ENCODE measurements at places on chromosomes 4 and X. TPM values are rescaled to one million over a fixed set of nuclear protein-coding genes. Genes with fewer than 3 reads are reported as not detected.
A peak's percentile ranks its signal among the peaks of the same experiment; 100 is the strongest.

- H3K36me3 ChIP-seq = no peaks in the 10 kb centered on the region
- H3K4me3 ChIP-seq = no peak overlapping the region
- no peak overlapping the region for H3K27ac ChIP-seq
- no peak for DNase-seq
Measured at GRCh38 chr4:148255344-148255720, 186.9 kb downstream of the NR3C2 start.

DNA sequence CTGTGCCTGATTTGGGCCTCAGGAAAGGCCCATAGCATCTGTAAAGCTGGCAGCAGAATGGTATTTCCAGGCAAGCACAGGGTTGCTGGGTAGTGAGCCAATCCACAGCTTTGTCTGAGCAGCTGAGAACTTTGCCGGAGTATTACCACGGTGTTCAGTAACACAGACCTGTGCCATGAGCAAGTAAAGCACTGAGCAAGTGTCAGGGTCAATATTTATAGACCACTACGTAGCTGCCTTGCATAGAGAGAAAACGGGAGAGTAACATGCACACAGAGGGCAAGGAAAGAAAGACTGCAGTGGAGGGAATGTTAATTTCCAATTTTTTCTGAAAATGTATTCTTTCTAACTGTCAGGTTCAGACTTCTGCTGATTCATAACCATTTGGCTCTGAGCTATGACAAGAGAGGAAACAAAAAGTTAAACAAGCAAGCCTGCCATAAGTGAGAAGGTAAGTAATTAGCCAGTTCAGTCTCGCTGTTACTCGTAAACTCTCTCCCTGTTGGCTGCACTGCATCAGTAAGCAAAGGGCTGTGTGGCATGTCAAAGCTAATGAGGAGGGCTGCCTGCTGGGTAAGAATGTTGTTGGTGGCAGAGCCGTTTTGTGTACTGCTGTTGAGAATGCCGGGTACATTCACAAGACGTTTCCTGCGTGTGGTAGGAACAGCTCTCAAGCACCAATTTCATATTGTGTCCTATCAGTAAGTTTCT, 238.1 kb downstream of the BMPR1B start:
- H3K27ac ChIP-seq = peak overlapping the region; percentile 24
- H3K36me3 ChIP-seq = no peaks in the 10 kb centered on the region
- no peaks in the 10 kb centered on the region for H3K4me1 ChIP-seq
- no peaks in the 10 kb centered on the region for H3K27me3 ChIP-seq
- DNase-seq = no peak
- peak overlapping the region; percentile 93 for H3K4me3 ChIP-seq

DNA sequence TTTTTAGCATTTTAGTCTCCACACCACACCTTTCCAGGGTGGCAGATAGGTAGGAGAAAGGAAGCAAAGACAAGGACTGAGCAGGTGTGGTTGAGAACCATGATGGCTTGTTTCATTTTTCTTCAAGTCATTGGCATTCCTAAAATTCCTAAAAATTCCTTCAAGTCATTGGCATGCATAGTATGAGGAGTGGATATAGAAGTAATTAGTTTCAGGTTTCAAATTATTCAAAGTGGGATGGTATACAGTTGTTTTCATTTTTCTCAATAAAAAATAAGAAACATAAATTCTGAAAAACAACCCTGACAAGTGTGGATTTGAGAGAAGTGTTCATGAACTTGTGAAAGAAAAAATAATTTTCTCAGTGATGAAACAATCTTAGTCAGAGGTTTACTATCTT, 22.3 kb upstream of the HERC3 start:
- no peaks in the 10 kb centered on the region for H3K27me3 ChIP-seq
- H3K27ac ChIP-seq = no peak overlapping the region
- H3K4me1 ChIP-seq = peaks cover 2% of the 10 kb centered on the region
- H3K4me3 ChIP-seq = no peak overlapping the region
- DNase-seq = no peak
- H3K36me3 ChIP-seq = no peaks in the 10 kb centered on the region

DNA sequence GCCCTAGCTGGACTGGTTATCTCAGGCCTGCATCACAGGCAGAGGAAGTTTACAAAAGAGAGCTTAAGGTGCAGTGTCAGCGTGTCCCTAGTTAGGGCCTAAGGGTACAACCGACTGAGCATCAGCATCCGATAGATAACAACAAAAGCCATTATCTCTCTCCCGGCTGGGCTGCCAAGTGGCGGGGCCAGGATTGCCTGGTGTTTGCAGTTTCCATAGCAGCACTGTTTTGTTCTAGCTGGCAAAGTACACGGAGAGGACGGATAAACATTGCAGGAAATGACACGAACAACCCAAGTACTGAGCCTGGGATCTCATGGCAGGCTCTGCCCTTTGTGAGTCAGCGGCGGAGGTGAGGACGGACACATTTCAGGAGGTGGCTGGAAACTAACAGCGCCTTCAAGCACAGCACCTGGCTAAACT, 104.7 kb upstream of the NOCT start:
- H3K4me1 ChIP-seq = no peaks in the 10 kb centered on the region
- H3K27me3 ChIP-seq = peaks cover 1% of the 10 kb centered on the region
- DNase-seq = peak; percentile 83
- H3K36me3 ChIP-seq = no peaks in the 10 kb centered on the region
- no peak overlapping the region for H3K4me3 ChIP-seq

GRCh38 chrX:85590638-85591037, 211.2 kb upstream of the POF1B start:
- H3K27me3 ChIP-seq = no peaks in the 10 kb centered on the region
- H3K4me1 ChIP-seq = no peaks in the 10 kb centered on the region
- no peak overlapping the region for H3K4me3 ChIP-seq
- no peak overlapping the region for H3K27ac ChIP-seq
- H3K36me3 ChIP-seq = no peaks in the 10 kb centered on the region
- DNase-seq = no peak

DNA sequence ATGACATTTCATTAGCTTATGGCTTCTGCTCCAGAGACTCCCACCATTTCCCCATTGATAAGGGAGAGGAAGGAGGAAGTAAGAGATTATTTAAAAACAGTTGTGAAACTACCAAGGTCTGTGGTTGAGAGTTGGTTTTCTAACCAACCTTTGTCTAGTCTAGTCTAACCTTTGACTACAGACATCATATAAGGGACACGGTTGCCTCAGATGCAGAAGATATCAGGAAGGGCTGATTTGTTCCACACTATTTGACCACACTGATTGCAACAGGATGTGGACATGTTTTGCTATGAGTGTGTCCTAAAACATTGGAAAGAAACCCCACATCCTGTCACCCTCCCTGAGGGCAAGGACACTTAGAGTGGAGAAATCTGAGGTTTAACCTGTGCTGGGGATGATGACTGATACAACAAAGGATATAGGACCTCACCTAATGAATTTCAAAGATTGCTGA, 53.0 kb downstream of the COQ2 start:
- no peaks in the 10 kb centered on the region for H3K27me3 ChIP-seq
- DNase-seq = no peak
- H3K4me3 ChIP-seq = no peak overlapping the region
- no peaks in the 10 kb centered on the region for H3K36me3 ChIP-seq
- no peaks in the 10 kb centered on the region for H3K4me1 ChIP-seq

- H3K27ac ChIP-seq = no peak overlapping the region
- H3K36me3 ChIP-seq = no peaks in the 10 kb centered on the region
- no peak overlapping the region for H3K4me3 ChIP-seq
- H3K4me1 ChIP-seq = no peaks in the 10 kb centered on the region
Measured at GRCh38 chr4:40606239-40606767, 23.4 kb downstream of the RBM47 start.

- no peaks in the 10 kb centered on the region for H3K36me3 ChIP-seq
- H3K27ac ChIP-seq = no peak overlapping the region
- no peak for DNase-seq
Measured at GRCh38 chrX:30635630-30636029, 17.6 kb upstream of the GK start.

- H3K27ac ChIP-seq = no peak overlapping the region
- H3K4me1 ChIP-seq = no peaks in the 10 kb centered on the region
- H3K4me3 ChIP-seq = no peak overlapping the region
- no peaks in the 10 kb centered on the region for H3K36me3 ChIP-seq
- no peaks in the 10 kb centered on the region for H3K27me3 ChIP-seq
Measured at GRCh38 chr4:172871381-172871780, 297.2 kb upstream of the GALNT7 start.

DNA sequence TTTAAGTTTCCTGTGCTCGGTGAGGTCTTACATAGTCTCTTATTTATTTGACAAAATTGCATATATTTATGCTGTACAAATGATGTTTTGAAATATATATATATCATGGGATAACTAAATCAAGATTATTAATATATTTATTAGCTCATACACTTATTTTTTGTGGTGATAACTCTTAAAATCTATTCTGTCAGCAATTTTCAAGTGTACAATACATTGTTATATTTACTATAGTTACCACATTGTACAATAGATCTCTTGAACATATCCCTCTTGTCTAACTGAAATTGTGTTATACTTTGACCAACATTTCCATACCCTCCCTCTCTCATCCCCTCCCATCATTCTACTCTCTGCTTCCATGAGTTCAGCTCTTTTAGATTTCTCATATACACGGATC, 516.6 kb upstream of the LCORL start:
- H3K27ac ChIP-seq = no peak overlapping the region
- no peak overlapping the region for H3K4me3 ChIP-seq
- H3K36me3 ChIP-seq = no peaks in the 10 kb centered on the region
- DNase-seq = no peak
- no peaks in the 10 kb centered on the region for H3K27me3 ChIP-seq
- H3K4me1 ChIP-seq = no peaks in the 10 kb centered on the region

DNA sequence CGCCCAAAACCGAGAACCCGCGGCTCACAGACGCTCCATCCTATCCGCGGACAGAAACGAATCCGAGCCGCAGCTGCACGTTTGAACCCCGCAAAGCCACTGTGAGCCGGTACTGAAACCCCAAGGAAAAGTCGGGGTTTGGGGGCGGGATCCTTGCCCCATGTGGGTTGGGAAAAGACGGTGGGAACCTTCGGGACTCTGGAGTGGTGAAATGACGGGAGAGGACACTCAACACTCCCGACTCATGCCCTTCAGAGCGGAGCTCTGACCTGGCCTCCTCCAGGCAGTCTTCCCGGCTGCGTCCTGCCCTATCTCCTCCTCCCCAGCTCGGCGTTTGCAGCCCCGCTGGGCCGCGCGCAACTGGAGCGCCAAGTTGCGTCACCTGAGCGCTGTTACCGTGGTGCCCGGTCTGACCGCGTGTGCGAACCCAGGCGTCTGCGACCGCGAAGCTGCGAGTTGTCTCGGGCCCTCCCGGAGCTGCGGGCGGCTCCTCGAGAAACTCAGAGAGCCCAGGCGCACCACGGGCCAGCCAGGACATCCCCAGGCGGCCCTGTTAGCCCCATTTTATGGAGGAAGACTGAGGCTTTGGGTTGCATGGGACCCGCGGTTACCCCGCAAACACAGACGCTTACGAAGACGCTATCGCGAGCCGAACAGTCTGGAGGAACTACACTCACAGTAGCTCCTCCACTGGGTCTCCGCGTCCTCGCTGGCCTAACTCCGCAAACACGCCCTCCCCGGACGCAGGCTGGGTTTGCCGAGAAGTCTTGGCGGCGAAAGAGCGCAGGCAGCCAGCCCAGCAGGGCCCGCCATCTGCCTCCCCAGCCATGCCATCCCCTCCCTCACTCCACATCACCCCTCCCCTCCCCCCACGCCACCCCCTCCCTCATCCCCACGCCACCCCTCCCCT, 20.3 kb upstream of the HMX1 start:
- H3K4me3 ChIP-seq = no peak overlapping the region
- H3K27ac ChIP-seq = no peak overlapping the region
- no peak for DNase-seq

DNA sequence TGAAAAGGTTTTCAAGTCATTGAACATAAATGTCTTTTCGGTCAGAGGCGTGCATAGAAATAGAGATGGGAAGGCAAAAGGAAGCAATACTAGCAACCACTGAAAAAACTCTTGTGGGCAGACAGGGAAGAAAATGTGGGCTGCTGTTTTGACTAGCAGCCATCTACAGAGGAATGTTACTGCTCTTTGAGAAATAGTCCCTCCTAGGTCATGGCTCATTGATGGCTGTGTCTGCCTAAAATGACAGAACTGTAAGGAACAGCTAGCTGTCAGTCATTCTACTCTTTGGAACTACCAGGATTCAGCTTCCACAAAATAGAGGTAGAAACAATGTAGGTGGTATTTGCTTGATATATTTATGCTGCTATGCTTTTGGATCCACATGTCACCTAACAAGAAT, 26.9 kb upstream of the TMPRSS11B start:
- no peak for DNase-seq
- H3K4me3 ChIP-seq = no peak overlapping the region
- H3K36me3 ChIP-seq = no peaks in the 10 kb centered on the region
- no peaks in the 10 kb centered on the region for H3K4me1 ChIP-seq

DNA sequence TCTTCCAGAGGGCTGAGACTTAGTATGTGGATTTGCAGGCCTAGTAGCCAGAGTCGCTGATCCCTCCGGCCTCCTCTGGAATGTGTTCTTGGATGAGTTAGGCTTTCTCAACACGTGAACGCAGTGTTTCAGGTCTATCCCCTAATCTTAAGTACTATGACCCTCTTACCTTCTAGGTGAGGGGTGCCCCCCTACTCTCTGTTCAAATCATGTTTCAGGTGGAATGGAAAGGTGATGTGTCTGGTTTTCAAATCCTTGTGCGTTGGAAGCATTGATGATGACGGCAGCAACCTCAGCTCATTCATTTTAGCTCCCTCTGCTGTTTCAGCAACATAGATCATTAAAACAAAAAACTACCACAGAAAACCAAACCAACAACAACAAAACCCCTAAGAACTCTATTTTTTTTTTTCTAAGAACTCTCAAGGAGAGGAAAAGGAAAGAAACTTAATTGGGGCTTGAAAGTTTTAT, 56.4 kb downstream of the RWDD4 start:
- H3K4me1 ChIP-seq = no peaks in the 10 kb centered on the region
- DNase-seq = no peak
- H3K36me3 ChIP-seq = no peaks in the 10 kb centered on the region
- H3K27ac ChIP-seq = no peak overlapping the region

DNA sequence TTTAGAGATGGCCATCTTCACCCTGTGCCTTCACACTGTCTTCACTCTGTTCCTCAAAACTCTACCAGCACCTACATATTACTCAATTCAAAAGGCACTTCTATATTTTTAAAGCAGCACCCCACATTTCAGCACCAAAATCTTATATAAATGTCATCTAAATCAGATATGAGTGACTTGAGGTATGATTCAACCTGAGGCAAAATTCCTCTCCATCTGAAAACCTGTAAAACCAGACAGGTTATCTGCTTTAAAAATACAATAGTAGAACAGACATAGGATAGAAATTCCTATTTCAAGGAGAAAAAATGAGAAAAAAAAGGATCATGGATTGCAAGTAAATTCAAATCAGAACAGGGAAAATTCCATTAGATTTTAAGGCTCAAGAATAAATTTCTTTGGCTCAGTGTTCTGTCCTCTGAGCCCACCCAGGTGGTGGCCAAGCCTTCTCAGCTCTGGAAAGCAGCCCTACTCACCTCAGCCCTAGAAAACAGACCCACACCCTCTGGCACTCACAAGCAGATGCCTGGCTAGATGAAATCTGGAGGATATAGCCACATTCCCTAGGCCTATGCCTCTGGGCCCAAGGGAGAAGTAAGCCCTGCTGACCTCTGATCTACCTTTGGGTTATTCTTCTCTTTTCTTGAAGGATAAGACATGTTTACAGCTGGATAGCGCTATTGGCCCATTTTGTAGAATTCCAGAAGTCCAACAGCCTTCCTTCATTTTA, 240.4 kb upstream of the ZCCHC13 start:
- DNase-seq = no peak
- no peaks in the 10 kb centered on the region for H3K4me1 ChIP-seq
- no peaks in the 10 kb centered on the region for H3K36me3 ChIP-seq
- H3K27me3 ChIP-seq = no peaks in the 10 kb centered on the region
- H3K4me3 ChIP-seq = no peak overlapping the region
- no peak overlapping the region for H3K27ac ChIP-seq

Gene KLHL15
- 1.8 TPM for polyA plus RNA-seq

Gene USP38
- polyA plus RNA-seq = 4.9 TPM

Gene SAGE1
- polyA plus RNA-seq = not detected

Gene NPY2R
- polyA plus RNA-seq = 7.8 TPM

Gene PF4V1
- not detected for polyA plus RNA-seq

Gene LRP2BP
- polyA plus RNA-seq = 1.1 TPM

Gene PRDM8
- 0.31 TPM for polyA plus RNA-seq

Gene BCLAF3
- polyA plus RNA-seq = 5.4 TPM

Gene FAM156A
- polyA plus RNA-seq = 5.8 TPM

All from aorta (tissue), 5 donors.